ENCODE measurements at places on chromosomes 16 and 17.

- no peak for DNase-seq
Observed at GRCh38 chr17:79036596-79036995, 12.6 kb downstream of the C1QTNF1 start.

DNA sequence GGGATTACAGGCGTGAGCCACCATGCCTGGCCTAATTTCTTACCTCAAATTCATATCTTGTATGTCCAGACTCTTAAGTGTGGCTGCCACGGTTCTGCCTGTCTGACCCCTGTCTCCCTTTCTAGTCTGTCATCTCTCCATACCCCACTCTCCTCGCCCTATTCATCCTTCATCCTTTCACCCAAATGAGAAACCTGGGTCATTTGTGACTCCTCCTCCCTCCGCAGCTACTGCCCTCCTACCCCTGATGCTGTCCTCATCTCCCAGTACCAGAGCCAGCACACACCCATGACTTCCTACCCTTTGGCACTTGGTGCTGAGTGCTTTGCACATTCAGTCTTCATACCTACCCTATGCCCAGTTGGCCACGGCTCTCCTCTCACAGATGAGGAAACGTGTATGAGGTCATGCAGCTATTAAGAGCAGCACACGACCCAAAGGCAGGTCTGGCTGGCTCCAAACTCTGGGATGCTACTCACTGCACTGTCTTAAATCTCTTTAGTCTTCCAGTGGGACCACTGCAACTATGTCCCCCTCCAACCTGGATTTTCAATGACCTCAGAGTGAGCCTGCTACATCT lies 1.6 kb downstream of the SPATA32 start:
- no peak for DNase-seq

GRCh38 chr17:12522336-12522735 lies 143.4 kb upstream of the MYOCD start:
- no peak for DNase-seq

- no peak for DNase-seq
Observed at GRCh38 chr17:69655902-69656301, 241.4 kb downstream of the MAP2K6 start.

DNA sequence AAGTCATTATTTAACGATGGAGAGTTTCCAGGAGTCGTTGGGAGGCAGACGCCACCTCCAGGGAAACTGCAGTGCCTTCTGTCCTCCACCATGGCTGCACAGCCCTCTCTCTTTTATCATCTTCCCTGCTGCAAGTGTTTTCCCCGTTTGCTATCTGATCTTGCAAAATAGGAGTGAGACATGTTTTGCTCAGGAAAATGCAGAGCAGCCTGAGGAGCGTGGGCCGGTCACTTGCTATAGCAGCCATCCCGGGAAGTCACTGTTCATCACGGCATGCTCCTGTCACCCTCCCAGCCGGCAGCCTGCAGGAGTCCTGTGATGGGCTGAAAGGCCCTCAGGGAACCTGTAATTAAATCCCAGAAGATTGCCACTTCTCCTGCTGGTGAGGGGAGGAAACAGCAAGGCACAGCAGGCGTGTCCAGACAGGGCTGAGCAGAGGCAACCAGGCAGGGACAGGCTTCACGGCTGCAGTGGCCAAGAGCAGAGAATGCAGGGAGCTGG lies 143.1 kb downstream of the GSG1L start:
- DNase-seq, result no peak

GRCh38 chr17:78255953-78256706 lies 24.7 kb downstream of the TMEM235 start:
- no peak for DNase-seq

GRCh38 chr16:71287911-71288310 lies 1.3 kb downstream of the CMTR2 start:
- DNase-seq, result no peak

DNA sequence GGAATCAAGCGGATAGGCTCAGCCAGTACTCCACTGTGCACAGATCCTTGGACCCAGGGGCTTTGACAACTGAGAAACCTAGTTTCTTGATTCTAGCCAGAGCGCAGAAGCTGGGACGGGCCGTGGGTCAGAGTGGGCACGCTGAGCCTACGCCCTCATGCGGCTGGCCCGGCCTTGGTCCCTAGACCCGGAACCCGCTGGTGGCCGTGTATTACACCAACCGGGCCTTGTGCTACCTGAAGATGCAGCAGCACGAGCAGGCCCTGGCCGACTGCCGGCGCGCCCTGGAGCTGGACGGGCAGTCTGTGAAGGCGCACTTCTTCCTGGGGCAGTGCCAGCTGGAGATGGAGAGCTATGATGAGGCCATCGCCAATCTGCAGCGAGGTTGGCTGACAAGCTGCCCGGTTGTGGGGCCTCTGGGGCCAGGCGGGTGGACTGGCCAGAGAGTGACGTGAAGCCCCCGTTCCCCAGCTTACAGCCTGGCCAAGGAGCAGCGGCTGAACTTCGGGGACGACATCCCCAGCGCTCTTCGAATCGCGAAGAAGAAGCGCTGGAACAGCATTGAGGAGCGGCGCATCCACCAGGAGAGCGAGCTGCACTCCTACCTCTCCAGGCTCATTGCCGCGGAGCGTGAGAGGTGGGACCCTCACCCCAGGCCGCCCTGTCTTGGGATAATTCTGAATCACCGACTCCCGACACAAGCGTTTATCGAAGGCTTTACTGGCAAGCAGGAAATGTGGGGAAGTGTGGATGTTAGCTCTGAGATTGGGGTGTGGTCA lies 946 bp downstream of the STUB1 start:
- DNase-seq, result no peak

DNA sequence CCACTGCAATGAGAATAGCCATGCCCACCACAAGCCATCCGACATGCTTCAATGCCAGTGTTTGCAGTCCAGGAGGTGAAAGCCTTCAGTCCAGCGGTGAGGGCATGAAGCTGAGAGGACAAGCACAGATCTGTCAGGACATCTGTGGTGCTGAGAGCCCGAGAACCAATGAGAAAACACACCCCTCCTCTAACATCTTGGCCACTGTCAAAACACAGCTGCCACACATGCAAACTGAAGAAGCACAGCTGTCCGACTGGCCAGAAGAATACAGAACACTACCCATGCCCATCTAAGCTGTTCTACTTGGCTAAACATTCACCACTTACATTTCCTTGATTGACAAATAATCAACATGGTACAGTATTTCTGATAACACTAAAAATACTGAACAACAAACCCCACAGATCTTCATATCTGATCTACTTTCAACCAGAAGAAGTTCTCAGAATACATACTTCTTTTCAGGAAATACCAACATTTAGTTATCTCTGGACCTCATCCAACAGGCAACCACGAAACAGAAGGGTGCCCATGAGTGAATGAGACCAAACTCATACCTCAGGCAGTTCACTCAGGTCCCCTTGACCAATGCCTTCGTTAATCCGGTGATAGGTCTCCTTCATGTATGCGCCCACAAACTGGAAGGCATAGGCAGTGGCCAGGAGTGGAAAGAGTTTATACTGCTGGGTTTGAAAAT lies 10.2 kb upstream of the FBF1 start:
- DNase-seq, result no peak

DNA sequence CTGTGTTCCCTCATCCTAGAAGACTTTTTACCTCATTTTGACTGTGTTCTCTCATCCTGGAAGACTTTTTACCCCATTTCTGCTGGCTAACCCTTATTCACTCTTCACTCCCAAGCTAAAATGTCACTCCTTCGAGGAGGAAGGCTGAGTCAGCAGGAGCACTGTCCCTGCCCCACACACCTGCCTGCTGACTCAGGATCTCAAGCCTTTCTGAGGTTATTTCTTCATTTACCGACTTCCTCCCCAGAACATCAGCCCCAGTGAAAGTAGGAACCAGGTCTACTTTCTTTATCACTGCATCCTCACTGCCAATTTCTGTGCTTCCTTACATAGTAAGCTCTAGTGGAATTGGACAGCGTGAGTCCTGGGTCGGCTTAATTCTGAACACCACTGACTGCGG lies 220.6 kb downstream of the HS3ST4 start:
- DNase-seq, result no peak

GRCh38 chr17:54983260-54983659 lies 14.7 kb downstream of the STXBP4 start:
- DNase-seq, result no peak

DNA sequence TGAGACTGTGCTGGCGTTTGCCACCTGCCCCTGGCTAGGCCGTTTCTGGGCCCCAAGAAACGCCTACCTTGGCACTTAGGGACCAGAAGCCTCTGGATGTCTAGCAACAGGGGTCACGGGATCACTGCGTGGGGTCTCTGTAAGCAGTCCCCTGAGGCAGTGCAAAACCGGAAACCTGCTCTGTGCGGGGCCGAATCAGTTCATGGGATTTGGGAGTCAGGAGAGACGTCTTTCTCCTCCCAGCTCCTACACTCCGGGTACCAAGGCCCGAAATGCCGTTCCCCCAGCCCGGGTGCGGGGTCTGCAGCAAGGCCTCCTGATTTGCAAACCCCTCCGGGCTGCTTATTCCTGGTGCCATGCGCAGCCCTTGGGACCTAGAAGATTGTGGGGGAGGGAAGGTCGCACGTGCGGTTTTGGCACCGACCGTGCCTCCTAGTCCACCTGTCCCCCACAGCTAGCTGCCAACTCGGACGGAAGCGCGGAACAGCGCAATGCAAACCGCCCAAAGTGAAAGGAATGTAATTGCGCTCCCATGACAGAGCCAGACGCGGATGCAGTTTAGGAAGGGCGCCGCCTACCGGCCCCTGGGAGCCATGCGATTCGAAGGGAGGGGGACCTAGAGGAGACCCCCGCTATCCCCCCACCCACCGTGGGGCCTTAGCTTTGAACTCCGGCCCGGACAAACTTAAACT lies 6.5 kb downstream of the IRX5 start:
- peak; percentile 32 for DNase-seq

DNA sequence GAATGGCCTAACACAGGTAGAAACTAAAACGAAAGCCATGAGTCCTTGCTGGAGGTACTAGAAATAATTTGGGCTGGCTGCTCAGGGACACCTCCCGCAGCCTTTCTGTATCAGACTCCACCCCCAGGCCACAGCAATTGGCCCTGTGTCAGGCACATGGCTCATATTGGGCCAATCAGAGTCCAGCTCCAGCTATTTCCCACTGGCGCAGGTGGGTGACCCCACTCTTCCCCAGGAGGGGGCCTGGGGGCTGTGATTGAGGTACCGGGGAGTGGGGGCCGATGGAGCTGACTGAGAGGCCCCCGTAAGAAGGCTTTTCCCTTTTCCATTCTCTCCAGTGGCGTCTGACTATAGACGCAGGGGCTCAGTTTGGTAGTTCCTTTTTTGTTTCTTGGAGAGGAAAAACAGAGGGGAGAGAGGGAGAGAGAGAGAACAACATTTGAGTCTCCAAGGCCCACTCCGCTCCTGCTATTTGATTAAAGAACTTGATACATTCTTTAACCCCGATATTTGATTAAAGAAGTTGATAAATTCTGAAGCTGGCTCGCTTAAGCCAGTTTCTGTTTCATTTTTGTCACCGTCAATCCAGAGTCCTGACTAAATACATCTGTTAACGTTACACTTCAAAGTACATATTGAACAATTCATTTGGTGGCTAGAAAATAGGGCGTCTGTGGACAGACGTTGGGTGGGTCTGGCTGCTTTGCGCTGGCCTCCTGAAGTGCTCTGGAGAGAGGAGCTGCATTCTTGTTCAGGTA lies 26.3 kb downstream of the FOXL1 start:
- no peak for DNase-seq

GRCh38 chr17:49998836-49999511 lies 4.0 kb upstream of the DLX3 start:
- DNase-seq, result no peak

DNA sequence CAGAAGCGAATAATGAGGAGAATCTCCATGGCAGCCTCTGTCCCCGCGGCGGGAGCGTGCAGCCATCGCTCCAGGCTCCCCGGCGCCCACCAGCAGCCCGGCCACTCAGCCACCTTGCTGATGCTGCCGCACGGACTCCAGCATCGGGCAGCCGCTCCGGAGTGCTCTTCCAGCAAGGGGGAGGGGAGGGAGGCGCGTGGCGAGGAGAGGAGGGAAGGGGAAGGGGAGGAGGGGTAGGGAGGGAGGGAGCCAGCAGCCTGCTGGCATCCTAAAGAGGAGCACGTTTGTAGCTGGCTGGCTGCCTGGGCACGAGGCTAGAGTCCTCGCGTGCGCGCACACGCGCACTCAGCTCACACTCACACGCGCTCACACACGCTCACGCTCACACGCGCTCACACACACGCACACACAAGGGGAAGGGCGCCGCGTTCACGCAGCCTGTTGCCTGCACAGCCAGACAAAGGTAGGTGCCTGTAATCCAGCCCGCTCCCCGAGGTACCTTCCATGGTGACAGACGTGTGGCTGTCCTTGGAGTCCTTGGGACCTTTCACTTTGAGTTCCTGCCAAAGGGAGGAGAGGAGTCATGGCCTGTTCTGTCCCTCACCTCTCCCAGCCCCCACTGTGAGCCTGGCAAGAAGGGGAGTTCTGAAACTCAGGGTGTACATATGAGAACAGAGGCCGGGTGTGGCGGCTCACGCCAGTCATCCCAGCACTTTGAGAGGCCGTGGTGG lies 82.1 kb downstream of the TIMM22 start:
- DNase-seq, result no peak

GRCh38 chr16:23670137-23670776 lies 8.4 kb upstream of the PLK1 start:
- DNase-seq, result no peak

DNA sequence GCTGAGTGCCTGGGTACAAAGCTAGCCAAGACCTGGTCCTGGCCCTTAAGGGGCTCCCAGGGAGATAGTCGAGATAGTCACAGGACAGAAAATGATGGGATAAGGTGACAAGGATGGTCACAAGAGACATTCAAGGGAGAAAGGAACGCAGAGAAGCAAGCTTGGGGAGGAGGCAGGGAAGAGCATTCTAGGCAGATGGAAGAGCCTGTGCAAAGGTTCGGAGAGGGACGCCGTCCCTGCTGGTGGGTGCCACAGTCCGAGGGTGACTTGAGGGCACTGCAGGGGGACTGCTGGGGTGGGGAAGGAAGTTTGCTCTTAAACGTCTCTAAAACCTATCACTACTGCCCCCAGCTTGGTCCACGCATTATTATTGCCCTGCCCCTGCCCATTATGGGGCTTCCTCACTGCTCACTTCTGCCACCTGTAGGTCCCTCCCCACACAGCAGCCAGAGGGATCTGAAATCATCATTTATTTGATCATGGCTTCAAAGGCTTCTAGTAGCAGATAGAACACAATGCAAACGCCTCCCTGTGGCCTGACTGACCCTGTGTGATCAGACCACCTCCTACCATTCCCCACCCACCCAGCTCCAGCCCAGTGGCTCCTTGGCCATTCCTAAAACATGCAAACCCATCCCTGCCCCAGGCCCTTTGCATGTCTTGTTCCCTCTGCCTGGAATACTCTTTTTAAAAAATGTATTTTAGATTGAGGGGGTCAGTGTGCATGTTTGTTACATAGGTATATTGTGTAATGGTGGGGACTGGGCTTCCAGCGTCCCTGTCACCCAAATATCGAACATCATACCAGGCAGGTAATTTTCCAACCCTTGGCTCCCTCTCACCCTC lies 60.3 kb downstream of the RMI2 start:
- DNase-seq, result peak; percentile 73

GRCh38 chr16:72908362-72909167 lies 139.4 kb downstream of the ZFHX3 start:
- no peak for DNase-seq

DNA sequence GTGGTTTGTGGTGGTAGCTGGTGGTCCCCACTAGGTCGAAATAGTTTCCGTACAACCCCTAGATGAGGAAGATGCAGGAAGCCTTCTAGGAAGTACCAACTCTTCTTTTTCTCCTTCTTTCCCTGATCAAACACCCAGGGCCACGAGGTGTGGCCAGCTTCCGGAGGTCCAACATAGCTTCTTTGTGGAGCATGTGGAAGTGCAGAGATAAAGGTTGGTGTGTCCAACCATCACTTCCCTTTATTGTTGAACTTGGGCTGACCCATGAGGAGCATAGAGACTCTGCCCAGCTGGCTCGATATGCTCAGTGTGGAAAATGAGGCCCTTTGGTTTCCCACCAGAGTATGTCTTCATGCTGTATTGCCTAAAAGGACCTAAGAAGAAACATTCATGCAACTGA lies 6.3 kb upstream of the RGS9 start:
- no peak for DNase-seq
